Activated T-cell treated with anti-CD3 and anti-CD28 coated beads for 24 hours (primary cell): ENCODE measurements at places on chromosomes 16 and 17.

DNA sequence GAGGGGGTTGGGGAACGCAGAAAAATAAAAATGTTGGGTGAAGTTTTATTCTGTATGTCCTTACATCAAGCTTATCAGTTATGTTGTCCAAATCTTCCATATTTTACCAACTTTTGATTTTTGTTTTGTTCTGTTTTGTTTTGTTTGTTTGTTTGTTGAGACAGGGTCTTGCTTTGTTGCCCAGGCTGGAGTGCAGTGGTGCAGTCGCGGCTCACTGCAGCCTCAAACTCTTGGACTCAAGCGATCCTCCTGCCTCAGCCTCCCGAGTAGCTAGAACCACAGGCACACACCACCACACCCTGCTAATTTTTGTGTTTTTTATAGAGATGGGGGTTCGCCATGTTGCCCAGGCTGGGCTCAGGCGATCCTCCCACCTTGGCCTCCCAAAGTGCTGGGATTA is 20.8 kb downstream of the ZNRF1 start:
- DNase-seq: no peak

DNA sequence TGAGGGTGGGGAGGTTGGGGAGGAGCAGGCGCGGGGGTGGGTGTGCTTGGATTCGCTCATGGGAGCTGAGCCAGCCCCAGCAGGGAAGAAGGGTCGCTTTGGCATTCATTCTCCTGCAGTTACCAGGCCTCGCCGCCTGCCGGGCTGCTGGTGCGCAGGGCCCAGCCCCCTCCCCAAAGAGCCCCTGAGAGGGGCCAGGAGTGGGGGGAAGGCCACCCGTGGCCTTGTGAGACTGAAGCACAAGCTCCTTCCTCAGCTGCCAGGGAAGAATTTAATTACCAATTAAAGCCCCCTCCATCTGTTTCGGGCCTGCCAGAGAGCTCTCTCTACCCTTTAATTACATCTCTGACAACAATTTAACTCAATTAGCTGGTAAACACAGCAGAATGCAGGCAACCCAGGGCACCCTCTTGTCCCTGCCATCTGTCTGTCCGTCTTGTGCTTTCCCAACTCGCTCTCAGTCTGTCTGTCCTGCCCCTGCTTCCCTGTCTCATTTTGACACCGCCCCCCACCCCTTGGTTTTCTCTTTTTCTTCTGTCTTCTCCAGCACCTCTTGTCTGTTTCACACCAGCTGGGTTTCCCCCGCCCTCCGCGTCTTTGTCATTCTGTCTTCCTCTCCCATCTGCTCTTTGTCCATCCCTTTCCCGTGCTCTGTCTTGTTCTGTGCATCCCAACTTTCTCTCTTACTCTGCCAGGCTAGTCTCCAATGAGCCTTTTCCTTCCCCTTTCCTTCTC is 32.7 kb downstream of the CDK5RAP3 start:
- DNase-seq: no peak

DNA sequence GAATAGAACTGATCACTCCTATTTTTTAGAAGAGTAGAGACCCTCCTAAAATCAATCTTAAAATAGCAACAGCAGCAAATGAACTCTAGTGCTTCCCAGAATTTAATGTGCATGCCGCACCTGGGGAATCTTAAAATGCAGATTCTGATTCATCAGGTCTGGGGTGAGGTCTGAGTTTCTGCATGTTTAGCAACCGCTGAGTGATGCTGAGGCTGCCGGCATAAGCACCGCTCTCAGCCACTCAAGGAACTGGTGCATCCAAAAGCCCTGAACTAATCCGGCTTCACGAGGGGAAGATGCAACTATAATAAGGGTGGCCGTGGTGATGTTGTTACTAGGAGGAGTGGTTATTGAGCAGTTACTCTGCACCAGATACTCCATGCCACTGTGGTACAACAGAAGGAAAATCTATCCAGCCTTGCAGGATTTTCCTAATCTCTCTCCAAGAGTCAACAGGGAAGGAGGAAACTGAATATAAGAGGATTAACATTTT is 19.7 kb downstream of the SDK2 start:
- no peak for DNase-seq

DNA sequence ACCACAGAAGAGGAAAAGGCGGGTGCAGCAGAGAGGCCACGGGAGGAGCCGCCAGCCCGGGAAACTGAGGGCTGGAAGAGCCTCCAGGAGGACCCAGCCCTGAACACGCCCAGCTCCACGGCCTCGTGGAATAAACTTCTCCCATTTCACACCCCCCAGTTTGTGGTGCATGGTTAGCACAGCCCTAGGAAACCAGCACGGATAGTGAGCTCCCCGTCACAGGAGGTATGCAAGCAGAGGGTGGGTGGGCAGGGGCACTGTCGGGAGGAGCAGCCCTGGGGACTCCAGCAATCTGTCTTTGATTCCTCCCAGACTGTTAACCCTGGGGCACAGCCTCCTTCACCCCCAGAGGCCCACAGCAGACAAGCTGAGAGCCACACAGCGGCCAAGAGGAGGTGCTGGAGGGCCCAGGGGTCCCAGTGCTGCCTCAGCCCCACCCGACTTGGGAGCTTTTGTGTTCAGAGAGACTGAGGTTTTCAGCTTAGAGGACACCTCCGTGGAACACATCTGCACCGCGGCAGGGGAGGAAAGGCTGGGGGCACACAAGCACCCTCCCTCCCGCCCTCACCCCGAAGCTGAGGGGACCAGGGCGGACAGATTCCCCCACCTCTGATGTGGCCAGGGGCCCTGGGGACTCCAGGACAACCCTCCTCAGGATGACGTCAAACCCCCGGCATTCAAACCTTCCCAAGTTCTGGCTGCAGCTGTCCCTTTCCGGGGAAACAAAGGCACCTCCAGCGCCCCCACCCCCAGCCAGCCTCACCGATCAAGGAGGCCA is 1.7 kb upstream of the IL17C start:
- no peak for DNase-seq

GRCh38 chr17:75927286-75927922 is 13.4 kb downstream of the FBF1 start:
- DNase-seq: no peak

GRCh38 chr17:35460354-35460851 is 11.8 kb upstream of the SLFN13 start:
- peak; percentile 21 for DNase-seq

GRCh38 chr17:71878998-71879397 is 241.8 kb upstream of the SOX9 start:
- no peak for DNase-seq

DNA sequence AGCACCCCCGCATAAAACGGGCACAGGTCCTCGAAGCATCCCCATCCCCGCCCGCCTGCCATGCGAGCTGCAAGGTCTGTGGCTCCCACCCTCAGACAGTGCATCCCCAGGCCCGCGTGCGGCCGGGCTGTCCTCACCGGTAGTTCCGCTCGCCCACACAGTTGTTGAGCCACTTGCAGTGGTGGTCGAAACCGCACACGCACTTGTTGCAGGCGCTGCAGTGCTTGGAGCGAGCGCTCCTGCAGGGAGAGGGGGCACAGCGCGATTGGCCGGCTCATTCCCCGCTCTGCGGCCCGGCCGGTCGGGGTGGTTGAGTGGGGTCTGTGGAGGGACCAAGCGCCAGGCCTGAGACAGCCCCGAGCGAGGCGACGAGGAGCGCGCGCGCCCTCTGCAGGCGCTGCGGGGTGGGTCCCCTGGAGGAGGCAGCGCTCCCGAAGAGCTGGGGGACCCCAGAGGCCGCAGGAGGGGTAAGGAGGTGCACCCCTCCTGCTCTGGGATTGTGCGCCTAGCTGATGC is 6.0 kb upstream of the TPPP3 start:
- peak; percentile 30 for DNase-seq

DNA sequence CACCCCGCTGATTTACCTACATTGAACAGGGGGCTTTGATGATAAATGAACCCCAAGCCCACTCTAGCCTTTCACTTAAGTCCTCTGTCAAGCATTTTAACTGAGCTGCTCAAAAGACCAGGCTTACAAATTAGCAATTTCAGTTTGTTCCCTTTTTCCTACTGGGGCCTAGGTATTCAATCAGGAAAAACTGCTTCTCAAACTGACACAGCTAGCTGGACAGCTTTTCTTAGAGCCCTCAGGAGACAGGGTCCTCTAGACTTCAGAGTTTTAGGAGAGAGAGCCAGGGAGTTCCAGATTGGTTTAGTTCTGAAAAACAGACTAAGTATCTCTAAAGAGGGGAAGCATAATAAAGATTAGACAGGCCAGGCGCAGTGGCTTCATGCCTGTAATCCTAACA is 6.2 kb upstream of the HEXIM2 start:
- DNase-seq: no peak

DNA sequence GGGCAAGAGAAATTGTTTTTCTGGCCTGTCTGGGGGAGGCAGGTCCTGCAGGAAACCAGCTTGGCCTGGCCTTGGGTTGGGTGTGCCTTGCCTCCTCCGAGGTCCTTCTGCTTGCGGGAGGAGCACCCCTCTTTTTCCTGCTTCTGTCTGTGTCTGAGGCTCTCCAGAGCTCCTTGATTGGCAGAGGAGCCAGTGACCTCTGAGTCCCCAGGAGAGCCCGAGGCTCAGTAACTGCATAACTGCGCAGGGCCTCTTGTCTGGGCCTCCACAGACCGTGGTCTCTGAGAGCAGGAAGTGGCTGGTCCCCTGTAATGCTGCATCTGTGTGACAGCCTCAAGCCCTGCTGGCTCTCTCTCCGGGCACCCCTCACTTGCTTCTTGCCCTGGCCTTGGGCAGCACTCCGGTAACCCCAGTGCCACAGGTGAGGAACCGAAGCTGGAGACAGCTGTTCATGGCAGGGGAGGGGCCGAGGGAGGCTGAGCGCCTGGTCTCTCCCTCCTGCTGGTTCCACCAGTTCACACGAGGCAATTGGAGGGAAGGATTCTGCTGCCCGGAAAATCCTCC is 1.6 kb downstream of the CAPN15 start:
- no peak for DNase-seq

GRCh38 chr17:45299361-45299760 is 17.5 kb downstream of the MAP3K14 start:
- no peak for DNase-seq

GRCh38 chr16:86495756-86496261 is 14.5 kb upstream of the FOXF1 start:
- no peak for DNase-seq

GRCh38 chr16:72752004-72752695 is 295.8 kb downstream of the ZFHX3 start:
- no peak for DNase-seq

GRCh38 chr17:32161506-32162365 is 19.4 kb downstream of the RHOT1 start:
- no peak for DNase-seq

GRCh38 chr17:64449545-64449944 is 630 bp downstream of the MILR1 start:
- DNase-seq: no peak

DNA sequence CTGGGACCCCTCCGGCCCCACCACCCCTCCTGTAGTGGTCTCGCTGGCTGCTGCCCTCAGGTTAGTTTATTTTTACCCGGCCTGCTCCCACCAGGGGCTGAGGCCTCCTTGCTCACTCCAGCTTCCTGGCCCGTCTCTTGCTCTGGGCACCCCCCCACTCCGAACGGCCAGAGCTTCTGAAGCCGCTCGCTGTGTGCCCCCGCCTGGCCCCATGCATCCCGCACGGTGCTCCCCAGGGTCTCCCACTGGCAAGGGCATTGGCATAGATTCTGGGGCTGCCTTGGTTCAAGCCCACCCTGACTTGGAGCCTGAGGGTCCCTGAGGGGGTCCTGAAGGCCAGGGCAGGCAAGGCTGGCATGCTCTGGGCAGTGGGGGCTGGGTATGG is 186.4 kb downstream of the SEC14L1 start:
- no peak for DNase-seq

- no peak for DNase-seq
Measured at GRCh38 chr17:57898487-57899311, 48.9 kb upstream of the MRPS23 start.

- DNase-seq: no peak
Measured at GRCh38 chr16:8796469-8797363, 723 bp downstream of the TMEM186 start.

DNA sequence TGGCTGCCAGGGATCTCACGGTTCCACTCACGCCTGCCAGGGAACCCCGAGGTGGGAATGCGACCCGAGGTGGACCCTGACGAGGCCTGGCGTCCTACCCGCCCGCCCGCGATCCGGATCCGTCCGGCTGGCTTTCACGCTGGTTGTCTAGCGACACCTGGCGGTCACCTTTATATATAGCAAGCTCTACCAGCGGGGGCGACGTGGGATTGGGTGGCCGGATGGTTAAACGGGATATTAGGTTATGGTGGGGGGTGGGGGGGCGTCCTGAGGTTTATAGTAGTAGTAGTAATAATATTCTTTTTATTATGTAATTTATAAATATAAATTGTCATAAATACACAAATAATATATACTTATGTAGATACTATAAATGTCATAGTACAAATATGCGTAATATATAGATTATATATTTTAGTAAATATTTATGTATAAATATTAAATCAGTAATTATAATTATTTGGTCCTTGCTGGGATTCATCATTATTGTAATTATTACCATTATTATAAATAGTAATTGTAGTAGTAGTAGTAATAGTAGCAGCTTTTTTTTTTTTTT is 136.9 kb downstream of the KCNJ12 start:
- DNase-seq: peak; percentile 65

DNA sequence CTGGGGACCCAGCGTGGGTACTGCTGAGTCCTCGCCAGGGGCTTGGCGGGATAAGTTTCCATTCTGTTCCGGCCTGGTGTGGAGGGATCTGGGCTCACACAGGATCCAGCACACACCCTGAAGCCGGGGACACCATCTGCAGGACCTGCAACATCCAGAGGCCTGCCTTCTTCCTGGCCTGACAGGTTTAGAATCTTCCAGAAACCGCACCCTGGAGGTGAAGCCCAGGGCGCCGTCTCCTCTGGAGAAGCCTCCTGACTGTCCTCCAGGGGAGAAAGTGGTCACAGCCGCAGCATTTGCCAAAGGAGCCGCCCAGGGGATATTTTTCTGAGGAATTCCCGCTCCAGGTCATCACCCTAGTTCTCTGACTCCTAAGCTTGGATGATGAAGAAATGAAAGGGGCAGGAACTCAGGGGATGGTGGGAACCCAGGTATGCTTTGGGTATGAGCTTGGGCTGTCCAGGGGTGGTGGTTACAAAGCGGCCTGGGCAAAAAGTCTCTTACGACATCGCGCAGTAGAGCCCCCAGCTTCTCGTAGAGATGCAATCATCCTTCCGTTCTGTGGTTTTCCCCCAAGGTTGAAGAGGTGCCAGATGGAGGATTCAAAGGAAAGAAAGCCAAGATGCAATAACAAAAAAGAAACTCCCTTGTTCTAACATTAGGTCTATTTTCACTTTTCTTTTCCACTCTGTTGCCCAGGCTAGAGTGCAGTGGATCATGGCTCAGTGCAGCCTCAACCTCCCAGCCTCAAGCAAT is 9.1 kb upstream of the CRISPLD2 start:
- DNase-seq: no peak

GRCh38 chr16:22787466-22788192 is 26.3 kb upstream of the HS3ST2 start:
- no peak for DNase-seq

GRCh38 chr17:13025258-13025627 is 7.4 kb upstream of the ELAC2 start:
- no peak for DNase-seq

DNA sequence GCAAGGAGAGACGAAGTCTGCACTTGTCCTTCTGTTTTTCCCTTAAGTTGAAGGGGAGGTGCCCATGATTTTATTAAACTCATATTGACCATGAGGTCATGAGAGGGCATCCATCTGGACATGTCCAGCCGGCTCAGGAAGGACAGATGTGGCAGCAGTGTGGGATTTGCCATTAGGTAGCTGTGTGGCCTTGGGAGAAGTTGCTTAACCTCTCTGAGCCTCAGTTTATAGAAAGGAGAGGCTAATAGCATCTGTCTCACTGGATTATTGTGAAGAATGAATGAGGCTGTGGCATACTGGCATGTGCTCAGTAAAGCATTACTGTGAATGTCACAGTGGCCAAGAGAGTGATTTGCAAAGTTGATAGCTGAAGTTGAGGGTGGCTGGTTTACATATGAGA is 1.2 kb downstream of the TIMM22 start:
- DNase-seq: no peak

GRCh38 chr17:80029258-80029974 is 6.3 kb downstream of the TBC1D16 start:
- no peak for DNase-seq
